ENCODE measurements at places on chromosomes 5 and 9.

DNA sequence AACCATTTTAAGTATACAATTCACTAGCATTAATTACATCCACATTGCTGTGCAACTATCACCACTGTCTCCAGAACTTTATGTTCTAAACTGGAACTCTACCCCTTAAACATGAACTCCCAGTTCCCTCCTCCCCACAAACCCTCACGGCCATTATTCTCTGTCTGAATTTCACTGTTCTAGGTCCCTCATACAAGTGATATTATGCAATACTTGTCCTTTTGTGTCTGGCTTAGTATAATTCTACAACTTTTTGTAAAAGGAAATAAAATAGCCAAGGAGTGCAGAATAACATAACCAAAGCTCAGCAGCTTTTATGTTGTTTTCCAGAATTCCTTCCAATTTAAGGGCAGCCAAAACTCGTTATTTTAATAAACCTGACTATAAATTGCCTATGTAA is 53.2 kb downstream of the NAA35 start:
- DNase-seq = no peak

- DNase-seq = no peak
Measured at GRCh38 chr5:102368392-102368791, 72.3 kb upstream of the SLCO4C1 start.

GRCh38 chr5:132837868-132838267 is 7.4 kb upstream of the SHROOM1 start:
- DNase-seq = no peak

- no peak for DNase-seq
Measured at GRCh38 chr5:176647843-176648473, 674 bp downstream of the TSPAN17 start.

- DNase-seq = no peak
Measured at GRCh38 chr5:141850786-141851185, 27.4 kb downstream of the PCDH1 start.

DNA sequence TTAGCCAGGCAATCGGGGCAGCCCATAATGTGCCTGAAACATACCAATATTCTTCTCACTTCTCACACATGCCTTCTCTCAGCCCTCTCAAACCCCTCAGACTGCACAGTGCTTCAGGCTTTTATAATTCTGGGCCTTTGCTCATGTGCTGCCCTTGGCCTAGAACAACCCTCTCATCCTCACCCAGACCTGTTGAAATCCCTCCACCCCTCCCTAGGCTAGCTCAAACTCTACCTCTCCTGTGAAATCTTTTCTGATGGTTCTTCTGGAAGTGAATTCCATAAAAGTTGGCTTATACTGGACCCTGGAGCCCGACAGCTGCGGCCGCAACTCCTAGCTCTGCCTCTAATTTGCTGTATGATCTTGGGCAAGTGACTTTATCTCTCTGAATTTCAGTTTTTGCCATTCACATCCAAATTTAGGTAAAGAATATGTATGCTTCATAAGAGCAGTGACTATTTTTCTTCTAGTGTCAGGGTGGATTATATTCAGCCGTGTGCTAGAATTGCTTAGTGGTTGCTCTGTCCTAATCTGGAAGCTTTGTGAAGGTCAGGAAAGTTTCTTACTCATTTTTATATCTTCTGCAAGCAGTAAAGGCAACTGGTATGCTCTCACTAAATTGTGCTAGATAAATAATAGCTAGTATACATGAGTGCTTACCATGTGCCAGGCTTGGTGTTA is 221.4 kb downstream of the MAPKAP1 start:
- DNase-seq = no peak

- DNase-seq = peak; percentile 34
Measured at GRCh38 chr9:35914301-35914807, 5.1 kb downstream of the SPAAR start.

DNA sequence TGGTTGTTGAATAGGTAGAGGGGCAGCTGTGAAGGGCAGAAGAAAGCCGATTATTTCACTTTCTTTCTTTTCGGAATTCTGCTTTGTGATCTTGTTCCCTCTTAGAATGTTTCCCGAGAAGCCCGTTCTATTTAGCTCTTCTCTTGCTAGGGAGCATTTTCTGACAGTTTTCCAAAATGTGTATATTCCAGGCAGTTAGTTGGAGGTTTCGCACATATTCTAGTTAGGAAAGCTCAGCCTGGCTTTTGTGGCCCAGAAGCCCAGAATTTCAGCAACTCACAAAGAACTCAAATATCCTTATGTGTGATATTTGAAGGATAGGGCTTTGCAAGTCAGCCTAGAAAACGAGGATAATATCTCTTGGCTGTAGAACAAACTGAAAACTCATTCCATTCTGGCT is 461.0 kb upstream of the C9orf72 start:
- DNase-seq = no peak

- DNase-seq = peak; percentile 6
Measured at GRCh38 chr9:135077497-135078200, 9.8 kb upstream of the OLFM1 start.

- DNase-seq = no peak
Measured at GRCh38 chr5:2983583-2984300, 232.3 kb upstream of the IRX2 start.

DNA sequence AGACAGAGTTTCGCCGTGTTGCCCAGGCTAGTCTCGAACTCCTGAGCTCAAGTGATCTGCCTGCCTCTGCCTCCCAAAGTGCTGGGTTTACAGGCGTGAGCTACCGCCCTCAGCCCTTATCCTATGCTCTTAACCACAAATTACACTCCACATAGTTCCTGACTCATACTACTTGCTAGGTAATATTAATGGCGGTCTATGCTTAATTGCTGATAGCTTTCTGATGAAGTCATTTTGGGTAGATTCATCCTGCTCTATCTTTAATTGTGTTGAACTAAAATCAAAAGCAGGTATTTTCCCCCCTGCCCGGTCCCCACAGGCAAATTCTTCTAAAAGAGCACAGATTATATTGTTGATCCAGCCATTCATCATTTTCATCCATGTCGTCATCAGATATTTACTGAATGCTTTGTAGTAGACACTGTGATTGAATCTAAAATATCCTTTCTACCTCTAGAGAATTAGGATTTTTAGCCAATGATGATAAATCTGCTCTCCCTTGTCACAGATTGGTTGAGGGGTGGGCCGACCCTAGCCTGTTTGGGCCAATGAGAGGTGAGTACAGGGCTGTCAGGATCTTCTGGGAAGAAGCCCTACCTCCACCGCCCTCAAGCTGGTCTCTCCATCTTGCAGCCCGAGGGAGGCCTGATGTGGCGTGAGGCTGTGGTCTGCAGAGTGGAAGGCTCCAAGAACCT is 144.8 kb downstream of the NR3C1 start:
- DNase-seq = peak; percentile 57

- DNase-seq = no peak
Measured at GRCh38 chr5:135990528-135991255, 35.9 kb upstream of the LECT2 start.

DNA sequence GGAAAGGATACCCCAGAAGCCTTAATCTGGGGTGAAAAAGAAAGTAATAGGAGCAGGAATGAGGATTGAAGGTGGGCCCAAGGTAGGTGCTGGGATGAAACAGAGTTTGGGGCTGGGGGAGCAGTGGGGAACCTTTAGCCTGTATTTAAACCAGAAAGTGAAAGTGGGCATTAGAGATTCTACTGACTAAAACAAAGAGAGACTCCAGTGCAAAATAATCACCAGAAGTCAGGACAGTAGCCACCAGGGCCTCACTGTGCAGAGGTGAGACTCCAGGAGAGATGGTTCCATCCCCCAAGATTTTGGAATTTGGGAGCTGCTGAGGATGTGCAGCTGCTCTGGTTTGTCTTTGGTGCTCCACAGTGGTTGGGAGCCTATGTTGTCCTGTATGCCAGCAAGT is 13.1 kb downstream of the DNAJB5 start:
- no peak for DNase-seq

- peak; percentile 89 for DNase-seq
Measured at GRCh38 chr5:17340819-17341218, 123.4 kb downstream of the BASP1 start.

- peak; percentile 11 for DNase-seq
Measured at GRCh38 chr9:95816716-95817115, 58.8 kb upstream of the ERCC6L2 start.

DNA sequence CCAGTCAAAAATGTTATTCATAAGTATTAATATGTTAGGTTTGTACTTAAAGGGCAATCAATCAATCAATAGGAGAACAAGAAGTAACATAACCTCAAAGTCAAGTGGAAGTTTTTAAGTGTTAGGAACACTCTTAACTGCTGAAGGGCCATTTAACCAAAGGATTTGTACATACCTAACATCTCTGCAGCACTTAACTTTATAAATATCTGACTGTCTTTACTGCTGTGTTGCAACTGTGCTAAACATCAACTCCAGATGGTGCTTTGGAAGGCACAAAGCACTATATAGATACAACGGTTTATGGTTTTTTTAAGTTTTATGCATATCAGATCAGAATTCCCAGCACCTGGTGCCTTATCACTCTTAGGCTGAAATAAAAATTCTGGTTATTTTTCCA is 604.9 kb upstream of the PTGER4 start:
- peak; percentile 9 for DNase-seq

- peak; percentile 88 for DNase-seq
Measured at GRCh38 chr5:119343766-119344165, 12.1 kb upstream of the TNFAIP8 start.

- peak; percentile 38 for DNase-seq
Measured at GRCh38 chr9:127910613-127911205, 6.1 kb downstream of the ST6GALNAC4 start.

GRCh38 chr5:71887680-71888079 is 168.6 kb downstream of the CARTPT start:
- peak; percentile 86 for DNase-seq

- peak; percentile 80 for DNase-seq
Measured at GRCh38 chr9:91465420-91465819, 41.8 kb upstream of the NFIL3 start.

- DNase-seq = no peak
Measured at GRCh38 chr5:118967059-118967508, 21.3 kb downstream of the DTWD2 start.

DNA sequence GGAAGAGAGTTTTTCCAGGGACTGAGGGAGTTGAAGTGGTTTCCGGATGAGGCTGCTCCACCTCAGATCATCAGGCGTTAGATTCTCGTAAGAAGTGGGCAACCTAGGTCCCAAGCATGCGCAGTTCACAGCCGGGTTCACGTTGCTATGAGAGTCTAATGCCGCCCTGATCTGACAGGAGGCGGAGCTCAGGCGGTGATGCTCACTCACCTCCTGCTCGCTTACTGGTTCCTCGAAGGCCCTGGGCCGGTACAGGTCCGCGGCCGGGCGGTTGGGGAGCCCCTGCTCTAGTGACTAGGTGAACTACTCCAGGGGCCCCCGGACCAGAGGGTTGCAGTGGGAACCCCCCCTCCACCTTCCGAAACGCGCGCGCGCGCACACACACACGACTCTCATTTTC is 997 bp upstream of the RNF130 start:
- no peak for DNase-seq

DNA sequence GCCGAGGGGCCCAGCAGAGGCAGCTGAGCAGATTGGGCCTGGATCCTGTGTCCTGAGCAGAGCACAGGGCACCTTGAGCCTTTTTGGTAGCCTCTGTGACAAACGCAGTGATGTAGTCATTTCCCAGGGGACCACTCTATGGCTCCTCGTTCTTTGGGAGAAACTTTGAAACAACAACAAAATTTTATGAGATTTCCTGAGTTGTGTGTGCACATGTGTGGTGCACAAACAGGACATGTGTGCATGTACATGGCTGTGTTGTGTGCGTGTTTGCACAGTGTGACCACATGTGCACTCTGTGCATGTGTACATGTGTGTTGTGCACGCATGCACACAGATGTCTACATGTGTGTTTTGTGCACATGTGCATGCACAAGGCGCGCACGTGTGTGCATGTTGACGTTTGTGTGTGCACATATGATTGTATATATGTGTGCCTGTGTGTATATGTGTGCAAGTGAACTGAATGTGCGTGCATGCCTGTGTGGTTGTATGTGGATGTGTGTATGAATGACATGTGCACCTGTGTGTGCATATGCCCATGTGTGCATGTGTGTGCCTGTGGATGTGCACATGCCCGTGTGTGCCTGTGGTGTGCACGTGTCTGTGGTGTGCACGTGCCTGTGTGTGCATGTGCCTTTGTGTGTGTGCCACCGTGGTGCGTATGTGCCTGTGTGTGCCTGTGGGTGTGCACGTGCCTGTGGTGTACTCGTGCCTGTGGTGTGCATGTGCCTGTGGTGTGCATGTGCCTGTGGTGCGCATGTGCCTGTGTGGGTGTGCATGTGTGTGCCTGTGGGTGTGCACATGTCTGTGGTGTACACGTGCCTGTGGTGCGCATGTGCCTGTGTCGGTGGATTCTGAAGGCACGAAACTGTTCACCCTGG is 221.6 kb downstream of the CACNA1B start:
- DNase-seq = no peak

GRCh38 chr5:125424402-125425141 is 678.1 kb upstream of the ZNF608 start:
- DNase-seq = no peak

GRCh38 chr5:157390551-157391297 is 69.3 kb upstream of the NIPAL4 start:
- peak; percentile 61 for DNase-seq

DNA sequence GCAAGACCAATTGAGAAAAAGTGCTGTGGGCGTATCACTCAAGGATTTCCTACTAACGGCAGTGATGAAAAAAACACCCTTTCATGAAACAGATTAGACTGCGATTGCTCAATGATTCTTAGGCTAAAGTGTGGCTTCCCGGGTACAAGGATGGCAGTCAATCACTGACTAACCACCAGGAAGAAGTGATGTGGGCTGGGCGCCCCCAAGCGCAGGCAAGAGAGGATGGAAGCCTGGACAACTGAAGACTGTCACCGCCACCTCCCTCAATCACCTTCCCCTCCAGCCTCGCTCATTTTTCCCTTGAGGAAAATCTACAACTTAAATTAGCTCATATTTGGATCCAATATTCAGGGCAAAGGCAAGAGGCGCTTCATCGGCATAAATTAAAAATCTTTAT is 707.2 kb downstream of the MTRR start:
- DNase-seq = no peak

- no peak for DNase-seq
Measured at GRCh38 chr9:37676411-37676830, 25.7 kb downstream of the FRMPD1 start.

GRCh38 chr5:43161244-43161643 is 30.8 kb upstream of the NIM1K start:
- no peak for DNase-seq

- no peak for DNase-seq
Measured at GRCh38 chr5:106127985-106128384, 1542.8 kb downstream of the EFNA5 start.

GRCh38 chr5:128020012-128020411 is 63.6 kb upstream of the SLC12A2 start:
- no peak for DNase-seq

GRCh38 chr5:107876906-107877305 is 206.2 kb upstream of the EFNA5 start:
- DNase-seq = no peak

DNA sequence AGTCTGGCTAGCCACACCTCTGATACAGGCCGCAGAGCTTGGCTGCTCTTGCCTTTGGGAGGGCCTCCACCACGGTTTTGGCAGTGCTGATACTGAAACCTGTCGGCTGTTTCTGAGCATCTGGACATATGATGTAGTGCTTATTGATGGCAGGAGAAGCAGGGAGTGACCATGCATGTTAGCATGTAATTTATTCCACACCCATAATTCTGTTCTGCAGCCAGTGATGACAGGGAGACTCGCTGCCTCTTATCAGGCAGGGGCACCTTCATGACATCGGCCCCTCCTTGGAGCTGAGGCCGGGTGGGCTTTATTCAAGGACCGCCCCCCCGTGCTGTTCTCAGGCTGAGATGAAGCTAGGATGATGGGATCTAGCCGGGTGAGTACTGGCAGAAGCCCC is 49.0 kb downstream of the OLFM1 start:
- DNase-seq = no peak
